Pulmonary artery endothelial cell (primary cell): ENCODE measurements at places on chromosomes 6 and 20.

DNA sequence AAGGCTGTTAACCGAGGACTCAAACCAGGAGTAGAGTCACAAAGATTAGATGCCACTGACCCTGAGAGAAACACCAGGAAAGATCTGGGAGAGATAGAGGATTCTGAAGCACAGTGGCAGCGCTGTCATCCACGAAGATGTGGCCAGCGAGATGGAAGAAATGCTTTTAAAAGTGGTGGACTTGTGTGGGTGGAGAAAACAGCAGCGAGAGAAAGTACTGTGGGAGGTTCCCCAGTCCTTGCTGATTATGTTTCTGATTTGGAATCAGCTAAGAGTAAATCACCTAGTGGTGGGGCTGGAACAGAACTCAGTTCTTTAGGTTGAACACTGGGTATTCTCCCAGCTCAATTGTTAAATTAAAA is 435 bp upstream of the ZNF322 start:
- DNase-seq = no peak

DNA sequence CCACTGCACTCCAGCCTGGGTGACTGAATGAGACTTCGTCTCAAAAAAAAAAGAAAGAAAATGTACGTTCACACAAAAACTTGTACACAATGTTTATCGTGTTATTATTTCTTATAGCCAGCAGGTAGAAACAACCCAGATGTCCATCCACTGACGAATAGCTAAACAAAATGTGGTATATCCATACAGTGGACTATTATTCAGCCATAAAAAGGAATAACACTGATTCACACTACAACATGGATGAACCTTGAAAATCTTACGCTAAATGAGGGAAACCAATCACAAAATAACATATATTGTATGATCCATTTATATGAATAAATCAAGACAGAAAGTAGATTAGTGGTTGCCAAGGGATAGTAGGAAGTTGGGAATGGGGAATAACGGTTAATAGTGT is 75.1 kb upstream of the EPB41L1 start:
- DNase-seq = no peak

DNA sequence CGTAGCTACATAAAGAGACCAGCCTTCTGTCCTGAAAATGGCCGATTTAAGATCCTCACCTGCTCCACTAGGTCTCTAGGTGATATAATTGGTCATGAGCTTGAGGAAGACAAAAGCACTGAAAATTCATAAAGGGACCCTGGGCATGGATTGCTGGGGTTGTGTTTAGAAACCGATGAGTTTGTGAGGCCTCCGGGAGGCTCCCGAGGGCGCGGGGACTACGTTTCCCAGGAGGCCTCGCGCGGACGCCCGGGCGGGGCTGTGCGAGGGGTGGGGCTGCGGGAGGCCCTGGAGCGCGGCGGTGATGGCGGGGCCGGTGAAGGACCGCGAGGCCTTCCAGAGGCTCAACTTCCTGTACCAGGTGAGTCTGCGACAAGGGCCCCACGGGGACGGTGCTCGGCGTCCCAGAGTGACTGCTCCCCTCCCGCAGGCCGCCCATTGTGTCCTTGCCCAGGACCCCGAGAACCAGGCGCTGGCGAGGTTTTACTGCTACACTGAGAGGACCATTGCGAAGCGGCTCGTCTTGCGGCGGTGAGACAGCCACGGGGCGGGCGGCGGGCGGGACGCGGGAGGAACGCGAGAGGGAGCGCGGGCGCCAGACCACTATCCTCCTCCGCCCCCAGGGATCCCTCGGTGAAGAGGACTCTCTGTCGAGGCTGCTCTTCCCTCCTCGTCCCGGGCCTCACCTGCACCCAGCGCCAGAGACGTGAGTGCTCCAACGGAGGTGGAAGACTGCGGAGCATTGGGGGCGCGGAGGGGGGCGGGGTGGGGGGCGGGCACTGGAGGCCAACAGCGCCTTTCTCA is at the start of gene RPP21:
TSS of gene RPP21 (plus strand) at position 289 of the 804 bp plus-strand sequence. CDS start at position 305, 16 bp downstream.
- DNase-seq = peak; percentile 19

DNA sequence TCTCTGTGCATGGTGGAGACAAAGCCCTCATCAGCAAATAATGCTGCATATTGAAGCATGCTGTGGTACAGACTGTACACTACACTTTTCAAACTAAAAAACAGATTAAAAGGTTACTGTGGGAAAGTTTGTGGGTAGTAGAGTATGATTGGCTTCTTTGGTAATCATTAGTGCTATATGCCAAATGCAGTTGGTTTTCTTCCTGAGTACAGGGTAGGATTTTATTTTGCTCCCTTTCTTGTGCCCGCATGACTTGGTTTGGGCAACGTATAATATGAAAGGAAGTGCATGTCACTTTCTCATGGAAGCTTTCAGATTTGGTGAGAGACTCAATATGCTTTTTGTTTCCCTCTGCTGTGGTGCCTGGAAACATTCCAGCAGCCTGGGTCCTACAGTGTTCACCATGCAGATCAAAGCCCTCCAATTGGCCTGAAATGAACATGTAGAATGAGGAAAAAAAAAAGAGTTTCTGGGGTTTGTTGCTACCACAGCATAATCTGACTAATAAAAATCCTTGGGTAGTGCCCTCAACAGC is 270.7 kb upstream of the ADGRB3 start:
- DNase-seq = no peak

- no peak for DNase-seq
Measured at GRCh38 chr6:14222956-14223355, 105.4 kb downstream of the CD83 start.

DNA sequence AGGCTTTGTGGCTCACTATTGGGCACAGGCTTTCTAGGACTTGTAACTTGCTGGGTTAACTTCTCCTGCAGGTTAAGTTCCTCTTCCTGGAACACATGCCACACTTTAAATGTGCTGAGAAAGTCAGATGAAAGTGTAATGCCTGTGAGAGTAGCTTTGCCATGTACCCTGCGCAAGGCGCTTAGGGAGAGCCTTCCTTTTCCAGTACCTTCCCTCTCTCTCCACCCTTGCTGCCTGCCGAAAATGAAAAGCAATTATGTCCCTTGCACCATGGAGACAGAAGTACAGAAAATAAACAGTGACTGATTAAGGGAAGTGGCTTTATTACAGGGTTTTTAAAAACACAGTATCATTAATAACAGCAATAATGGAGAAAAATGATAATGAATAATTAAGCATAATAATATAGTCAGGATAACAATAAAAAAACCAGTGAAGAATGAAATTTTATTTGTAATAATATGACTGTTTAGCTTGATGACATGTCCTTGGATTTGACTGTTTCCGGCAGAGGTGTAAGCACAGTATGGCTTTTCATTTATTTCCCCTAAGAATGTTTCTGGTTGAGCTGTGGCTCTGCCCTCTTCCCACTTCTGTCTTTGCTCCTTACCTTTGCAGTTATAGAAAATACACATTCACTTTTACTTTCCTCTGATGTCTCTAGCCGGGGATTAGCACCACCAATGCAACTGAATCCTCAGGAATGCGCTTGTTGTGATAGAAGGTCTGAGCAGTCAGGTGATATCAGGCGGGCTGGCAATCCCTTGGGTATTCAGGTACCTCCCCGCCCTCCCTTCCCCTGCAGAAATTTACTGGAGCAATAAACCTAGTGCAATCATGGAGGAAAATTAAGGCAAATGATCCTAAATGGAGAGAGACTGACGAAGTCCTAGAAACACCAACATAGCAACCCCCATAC is 472.3 kb upstream of the CITED2 start:
- DNase-seq = no peak

- no peak for DNase-seq
Measured at GRCh38 chr6:158761746-158762145, 57.4 kb downstream of the EZR start.

DNA sequence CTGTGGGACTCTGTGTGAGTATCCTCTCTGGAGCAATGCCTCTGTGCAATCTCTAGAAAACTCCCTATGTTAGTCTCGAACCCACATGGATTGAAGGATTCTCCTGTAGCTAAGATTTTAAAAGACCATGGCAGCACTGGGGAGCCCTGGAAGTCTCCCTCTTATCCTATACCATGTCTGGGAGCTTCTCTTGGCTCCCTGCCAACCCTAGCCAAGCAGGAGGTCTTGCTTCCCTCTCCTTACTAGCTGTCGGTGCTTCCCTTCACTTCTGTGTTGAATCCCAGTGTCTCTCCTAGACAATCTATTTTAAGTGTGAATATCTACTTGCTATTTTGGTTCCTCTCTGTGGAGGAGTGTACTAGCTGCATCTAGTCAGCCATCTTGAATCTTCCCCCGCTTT is 118.8 kb upstream of the NRN1 start:
- DNase-seq = no peak

GRCh38 chr6:30013291-30013922 is 47.7 kb upstream of the POLR1H start:
- no peak for DNase-seq

DNA sequence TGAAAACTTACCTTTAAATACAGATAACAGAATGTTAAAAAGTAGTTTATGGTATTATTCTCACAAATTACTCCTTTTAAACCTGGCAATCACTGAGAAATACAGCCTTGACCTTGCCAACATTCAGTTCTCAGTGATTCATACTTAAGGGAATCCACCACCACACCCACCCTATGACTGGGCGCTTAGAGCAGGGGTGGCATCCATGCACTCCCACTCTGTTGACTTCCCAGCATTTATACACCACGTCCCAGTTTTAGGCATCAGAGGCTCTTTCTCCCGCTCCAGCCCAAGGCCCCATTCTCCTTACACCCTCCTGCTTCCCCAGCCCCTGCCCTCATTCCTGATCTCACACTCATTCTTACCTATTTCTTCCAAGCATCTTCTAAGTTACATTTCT is 16.3 kb downstream of the TRAF3IP2 start:
- no peak for DNase-seq

- DNase-seq = no peak
Measured at GRCh38 chr20:47042464-47042863, 147.8 kb downstream of the EYA2 start.

- no peak for DNase-seq
Measured at GRCh38 chr6:119209452-119210205, 131.2 kb upstream of the FAM184A start.

DNA sequence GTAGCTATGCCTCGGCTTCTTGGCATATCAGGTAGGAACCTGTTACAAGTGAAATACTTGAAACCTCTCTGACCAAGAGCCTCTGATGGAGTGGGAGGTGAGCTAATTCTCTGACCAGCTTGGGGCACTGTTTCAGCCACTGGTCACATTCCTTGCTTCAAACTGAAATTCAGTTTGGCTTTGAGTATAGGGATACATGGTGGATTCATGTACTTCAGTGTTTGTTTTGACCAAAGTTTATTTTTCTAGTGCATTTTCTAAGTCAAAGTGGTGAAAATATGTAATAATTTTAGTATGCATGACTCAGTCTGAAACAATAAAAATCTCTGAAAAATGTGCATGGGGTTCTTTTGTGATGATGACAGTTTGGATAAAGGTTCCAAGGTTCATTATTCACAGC is 18.6 kb downstream of the TTPAL start:
- DNase-seq = no peak

DNA sequence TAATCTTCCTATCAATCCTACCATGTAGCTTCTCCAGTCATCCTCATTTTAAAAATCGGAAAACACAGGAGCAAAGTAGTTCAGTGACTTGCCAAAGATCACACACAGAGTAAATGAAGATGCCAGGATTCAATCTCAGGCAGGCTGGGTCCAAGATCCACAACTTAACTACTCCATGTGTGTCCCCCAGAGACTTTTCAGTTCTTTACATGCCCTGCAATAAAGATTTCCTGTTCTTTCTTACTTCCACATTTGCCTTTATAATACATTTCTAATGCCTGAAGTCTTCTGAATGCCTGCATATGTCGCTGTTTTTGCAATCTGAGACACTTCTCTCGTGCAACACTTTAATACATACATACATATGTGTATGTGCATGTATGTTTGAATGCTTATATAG is 121.7 kb upstream of the MARCKS start:
- DNase-seq = no peak

GRCh38 chr6:100891079-100891478 is 9.9 kb upstream of the ASCC3 start:
- DNase-seq = no peak

DNA sequence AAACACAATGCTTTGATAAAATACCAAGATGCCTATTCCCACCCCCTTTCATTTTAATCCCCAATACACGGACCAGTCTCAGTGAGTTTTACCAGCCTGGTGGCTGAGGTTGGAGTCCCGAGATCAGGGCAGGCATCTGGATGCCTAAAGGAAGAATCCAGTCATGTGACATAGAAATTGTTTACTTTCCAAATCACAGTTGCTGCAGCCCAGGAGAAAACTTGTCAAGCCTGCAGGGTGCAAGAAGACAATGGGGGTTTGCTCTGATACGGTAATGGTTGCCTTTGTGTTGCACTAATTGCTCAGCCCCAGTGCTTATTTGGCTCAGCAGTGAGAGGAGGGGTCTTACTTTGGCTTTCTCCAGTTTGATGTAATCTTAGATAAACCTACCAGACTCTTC is 308.5 kb upstream of the POU3F2 start:
- DNase-seq = no peak

- DNase-seq = no peak
Measured at GRCh38 chr6:49764571-49765236, 20.5 kb upstream of the CRISP3 start.

DNA sequence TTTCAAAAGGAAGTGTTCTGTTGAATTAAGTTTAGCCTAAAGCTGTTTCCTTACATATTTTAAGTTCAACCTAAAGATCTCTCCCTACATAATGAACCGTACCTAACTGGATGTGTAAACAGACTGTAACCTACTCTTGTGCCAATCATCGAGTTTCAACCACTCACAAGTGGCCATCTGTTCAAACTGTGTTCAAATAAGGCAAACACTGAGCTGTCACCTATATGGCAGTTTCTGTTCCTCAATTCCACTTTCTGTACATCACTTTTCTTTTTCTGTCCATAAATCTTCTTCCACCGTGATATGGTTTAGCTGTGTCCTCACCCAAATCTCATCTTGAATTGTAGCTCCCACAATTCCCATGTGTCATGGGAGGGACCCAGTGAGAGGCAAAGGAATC is 428.6 kb downstream of the HACE1 start:
- no peak for DNase-seq

GRCh38 chr20:3754276-3754630 is 13.3 kb downstream of the ADISSP start:
- no peak for DNase-seq

- DNase-seq = no peak
Measured at GRCh38 chr6:7730001-7730783, 4.3 kb downstream of the BMP6 start.

DNA sequence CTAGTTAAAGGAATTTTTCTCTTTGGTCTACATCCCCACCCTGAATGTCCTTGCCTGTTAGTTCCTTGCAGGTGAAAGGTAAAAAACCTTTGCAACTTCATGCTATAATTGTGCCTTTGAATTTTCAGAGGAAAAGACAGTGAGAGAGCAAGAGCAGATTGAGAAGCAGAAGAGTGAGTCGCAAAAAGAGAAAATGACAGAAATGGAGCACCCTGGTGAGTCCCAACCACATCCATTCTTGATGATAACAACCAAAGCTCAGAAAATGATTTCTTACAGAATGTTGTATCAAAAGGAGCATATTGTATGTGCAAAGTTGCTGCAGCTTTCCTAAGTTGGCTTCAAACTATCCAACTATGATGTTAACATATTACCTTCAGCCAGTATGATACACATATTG is 165.2 kb upstream of the CENPW start:
- no peak for DNase-seq

GRCh38 chr6:44237021-44237812 is 9.7 kb upstream of the HSP90AB1 start:
- peak; percentile 94 for DNase-seq
